MM.1S (cell line): ENCODE measurements at places on chromosomes 2 and 18.

DNA sequence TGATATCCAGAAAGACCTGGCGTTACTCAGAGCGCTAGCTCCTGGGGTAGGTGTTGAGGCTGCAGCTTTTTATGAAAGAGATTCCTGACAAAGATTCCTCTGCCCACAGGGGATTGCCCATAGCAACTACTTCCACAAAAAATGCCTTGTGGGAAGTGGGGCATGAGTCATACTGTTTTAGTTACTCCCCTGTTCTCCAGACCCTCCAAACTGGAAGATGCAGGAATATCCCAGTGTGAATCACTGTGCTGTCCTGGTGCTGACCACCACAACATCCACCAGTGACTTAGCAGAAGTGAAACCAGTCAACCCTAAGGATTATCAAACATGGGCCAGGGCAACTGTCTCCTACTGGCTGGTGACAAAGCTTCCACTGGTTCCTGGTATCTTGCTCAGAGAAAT, 61.8 kb downstream of the CDH2 start:
- no peak overlapping the region for H3K4me3 ChIP-seq
- no peaks in the 10 kb centered on the region for H3K27me3 ChIP-seq
- no peak for DNase-seq

DNA sequence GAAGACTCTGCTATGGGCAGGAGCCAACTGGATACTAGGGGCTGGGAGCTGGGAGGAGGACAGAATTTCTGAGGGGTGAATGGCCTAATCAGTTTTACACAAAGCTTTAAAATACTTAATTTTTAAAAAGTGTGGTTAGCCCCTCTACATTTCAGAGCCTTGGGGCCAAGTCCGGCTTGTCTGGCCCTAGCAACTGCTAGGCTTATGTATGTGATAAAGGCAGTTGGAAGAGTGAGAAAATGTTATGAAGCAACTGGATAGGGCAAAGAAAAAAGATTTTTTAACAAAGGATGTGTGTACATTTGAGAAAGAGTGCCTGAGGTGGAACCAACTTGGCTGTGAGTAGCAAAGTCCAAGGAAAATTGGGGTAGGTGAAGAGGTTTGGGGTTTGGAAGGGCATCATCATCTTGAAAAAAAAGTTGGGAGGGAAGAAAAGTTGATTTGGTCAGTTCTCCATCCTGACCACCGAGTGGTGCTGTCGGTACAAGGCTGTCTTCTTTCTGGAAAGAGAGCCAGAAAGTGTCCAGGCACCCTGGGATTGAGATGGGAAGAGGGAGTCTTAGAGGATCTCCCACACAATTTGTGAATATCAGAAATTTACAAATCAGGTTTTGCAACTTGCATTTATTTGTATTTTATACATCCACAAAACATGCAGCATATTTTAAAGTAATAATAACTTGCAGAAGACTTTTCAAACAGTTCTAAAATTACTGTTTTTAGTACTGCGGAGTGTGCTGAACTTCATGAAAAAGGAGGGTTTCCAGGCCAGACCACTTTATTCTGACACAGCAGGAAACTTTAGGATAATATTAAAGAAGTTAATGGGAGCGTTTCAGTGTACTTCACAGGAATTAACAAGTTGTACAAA, 10.5 kb upstream of the CDK15 start:
- no peak overlapping the region for H3K4me3 ChIP-seq
- peak; percentile 33 for DNase-seq
- no peaks in the 10 kb centered on the region for H3K27me3 ChIP-seq
- H3K36me3 ChIP-seq, result no peaks in the 10 kb centered on the region
- no peak overlapping the region for H3K27ac ChIP-seq

DNA sequence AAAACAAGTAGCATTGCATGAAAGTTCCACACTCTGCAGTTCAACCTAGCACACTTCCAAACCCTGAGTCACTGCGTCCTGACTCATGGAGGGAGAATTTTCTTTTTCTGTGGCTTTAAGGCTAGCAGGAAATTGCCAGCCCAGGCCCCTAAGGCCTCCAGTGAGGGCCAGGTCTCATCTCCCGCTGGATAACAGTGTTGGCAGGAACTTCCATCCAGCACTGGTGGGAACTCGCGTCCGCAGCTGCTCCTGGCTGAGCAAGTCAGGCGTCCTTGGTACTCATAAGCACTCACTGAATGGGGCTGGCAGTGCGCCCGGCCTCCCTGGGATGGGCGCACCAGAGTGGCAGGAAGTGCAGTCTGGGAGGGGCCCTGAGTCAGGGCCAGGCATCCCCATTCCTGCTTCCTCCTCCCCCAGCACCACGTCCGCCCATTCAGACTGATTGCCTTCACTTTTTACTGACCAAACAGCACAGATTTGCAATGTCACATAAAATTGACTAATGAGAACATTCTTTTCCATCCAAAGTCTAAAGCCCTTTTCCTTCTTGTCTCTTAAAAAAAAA, 14.3 kb downstream of the MALL start:
- DNase-seq, result no peak
- no peaks in the 10 kb centered on the region for H3K4me1 ChIP-seq
- no peak overlapping the region for H3K4me3 ChIP-seq
- H3K27me3 ChIP-seq, result no peaks in the 10 kb centered on the region
- no peak overlapping the region for H3K27ac ChIP-seq

DNA sequence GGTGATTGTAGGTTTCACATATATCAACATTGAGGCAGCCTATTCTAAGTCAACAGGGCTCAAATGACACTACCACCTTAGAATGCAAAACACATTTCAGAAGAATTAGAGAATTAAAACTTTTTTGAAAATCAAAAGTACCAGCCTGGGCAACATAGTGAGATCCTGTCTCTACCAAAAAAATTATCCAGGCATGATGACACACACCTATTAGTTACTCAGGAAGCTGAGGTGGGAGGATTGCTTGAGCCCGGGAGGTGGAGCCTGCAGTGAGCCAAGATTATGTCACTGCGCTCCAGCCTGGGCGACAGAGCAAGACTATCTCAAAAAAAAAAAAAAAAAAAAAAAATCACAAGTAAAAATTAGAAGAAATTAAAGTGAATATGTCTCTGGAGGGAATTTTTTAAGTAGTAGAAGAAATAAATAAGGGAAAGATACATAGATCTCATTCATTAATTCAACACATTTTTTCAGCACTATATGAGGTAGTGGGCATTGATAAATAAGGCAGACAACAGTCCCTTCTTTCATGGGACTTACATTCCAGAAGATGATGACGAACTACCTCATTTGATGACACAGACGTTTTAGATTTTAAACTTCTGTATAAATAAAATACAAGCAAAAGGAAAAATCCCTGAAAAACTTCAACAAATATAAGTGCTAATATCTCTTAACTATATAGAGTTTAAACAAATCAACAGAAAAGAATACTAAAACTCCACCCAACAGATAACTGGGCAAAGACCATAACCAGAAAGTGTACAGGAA, 42.3 kb downstream of the STPG4 start:
- no peak for DNase-seq
- H3K27ac ChIP-seq, result no peak overlapping the region
- no peaks in the 10 kb centered on the region for H3K27me3 ChIP-seq
- H3K4me1 ChIP-seq, result no peaks in the 10 kb centered on the region
- no peaks in the 10 kb centered on the region for H3K36me3 ChIP-seq

- no peaks in the 10 kb centered on the region for H3K4me1 ChIP-seq
- H3K36me3 ChIP-seq, result no peaks in the 10 kb centered on the region
- H3K4me3 ChIP-seq, result no peak overlapping the region
Observed at GRCh38 chr2:67625690-67626475, 228.8 kb downstream of the ETAA1 start.

GRCh38 chr18:9475643-9476591, 604 bp downstream of the RALBP1 start:
- peak overlapping the region; percentile 60; the same call in 1 of the 2 replicates for H3K27ac ChIP-seq
- peaks cover 2% of the 10 kb centered on the region; the same call in 1 of the 2 replicates for H3K36me3 ChIP-seq
- no peaks in the 10 kb centered on the region for H3K27me3 ChIP-seq
- peak overlapping the region; percentile 94 for H3K4me3 ChIP-seq
- peak; percentile 45 for DNase-seq

GRCh38 chr2:120983344-120983743, 247.7 kb downstream of the GLI2 start:
- no peaks in the 10 kb centered on the region for H3K36me3 ChIP-seq
- DNase-seq, result no peak
- no peaks in the 10 kb centered on the region for H3K4me1 ChIP-seq
- H3K4me3 ChIP-seq, result no peak overlapping the region
- 0 out of 2 replicates have a peak, but pooled peaks cover 8% of the 10 kb centered on the region for H3K27me3 ChIP-seq

GRCh38 chr18:415617-416612, 84.6 kb downstream of the COLEC12 start:
- H3K27me3 ChIP-seq, result no peaks in the 10 kb centered on the region
- H3K4me1 ChIP-seq, result no peaks in the 10 kb centered on the region
- no peak overlapping the region for H3K27ac ChIP-seq
- H3K4me3 ChIP-seq, result no peak overlapping the region
- no peak for DNase-seq
- no peaks in the 10 kb centered on the region for H3K36me3 ChIP-seq

DNA sequence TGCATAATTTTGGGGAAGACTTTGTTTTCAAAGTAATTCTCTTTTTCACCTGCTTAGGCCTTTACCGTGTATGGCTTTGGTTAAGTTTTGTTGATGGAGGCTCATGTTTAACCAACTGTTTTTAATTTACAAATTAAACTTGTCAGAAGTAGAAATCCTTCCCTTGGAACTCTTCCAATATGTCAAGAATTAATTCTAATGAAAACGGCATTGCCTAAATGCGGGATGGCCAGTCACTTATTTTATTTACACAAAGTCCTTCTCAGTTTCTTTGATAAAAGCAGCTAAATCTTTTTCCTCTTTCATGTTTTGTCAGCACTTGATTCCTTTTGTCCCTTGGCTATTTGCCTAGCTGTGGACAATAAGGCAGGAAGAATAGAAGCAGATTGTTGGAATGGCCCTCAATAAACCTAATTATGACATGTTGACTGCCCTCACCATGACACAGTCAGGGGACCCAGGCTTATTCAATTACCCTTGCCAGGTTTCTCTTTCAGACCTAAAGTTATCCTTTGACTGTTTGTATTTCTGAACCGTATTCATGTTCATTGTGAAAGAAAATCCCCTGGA, 26.3 kb downstream of the PAX3 start:
- no peaks in the 10 kb centered on the region for H3K36me3 ChIP-seq
- DNase-seq, result no peak
- H3K4me3 ChIP-seq, result no peak overlapping the region

DNA sequence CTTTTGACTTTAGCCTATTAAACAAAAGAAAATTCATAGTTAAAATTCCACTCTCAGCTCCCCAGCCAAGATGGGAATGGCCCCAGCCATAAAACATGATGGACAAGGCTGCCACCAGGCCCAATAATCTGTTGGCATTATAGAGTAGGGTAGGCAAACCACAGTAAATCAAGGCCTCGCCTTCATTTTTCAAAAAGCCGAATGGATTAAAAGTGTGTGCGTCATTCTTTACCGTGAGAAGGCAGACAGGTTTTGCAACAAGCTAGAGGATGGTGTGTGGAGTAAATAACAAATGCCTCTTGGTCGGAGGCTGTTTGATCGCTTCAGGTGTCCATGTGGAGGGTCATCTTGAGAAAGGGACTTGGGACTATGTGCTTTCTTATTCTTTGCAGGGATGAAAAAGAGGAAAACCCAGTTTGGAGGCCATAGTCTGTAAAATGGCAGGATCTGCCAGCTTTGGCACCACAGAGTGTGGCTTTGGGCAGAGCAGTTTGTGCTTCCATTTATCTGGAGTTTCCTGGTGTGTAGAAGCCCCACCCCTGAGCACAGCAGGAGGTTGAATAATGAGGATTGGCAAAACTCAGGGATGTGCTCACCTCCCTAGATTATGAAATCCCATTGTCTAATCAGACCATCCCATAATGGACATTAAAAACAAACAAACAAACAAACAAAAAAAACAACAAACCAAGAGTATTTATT, 57.1 kb upstream of the ITGB6 start:
- H3K27me3 ChIP-seq, result no peaks in the 10 kb centered on the region
- DNase-seq, result no peak
- H3K4me3 ChIP-seq, result no peak overlapping the region
- no peaks in the 10 kb centered on the region for H3K4me1 ChIP-seq
- H3K27ac ChIP-seq, result no peak overlapping the region
